Right ventricle myocardium inferior (tissue), 1 donor: ENCODE measurements at places on chromosomes 7 and 10. TPM values are rescaled to one million over a fixed set of nuclear protein-coding genes. Genes with fewer than 3 reads are reported as not detected.

The MYPN gene
- 112 TPM for total RNA-seq

The PTPRN2 gene
- total RNA-seq, result 1.6 TPM

The RAPGEF5 gene
- total RNA-seq, result 9.4 TPM

The MICALL2 gene
- 9.0 TPM for total RNA-seq

The FRMD4A gene
- total RNA-seq, result 42.3 TPM
